Fibroblast of lung (primary cell): ENCODE measurements at places on chromosomes 12 and 14. TPM values are rescaled to one million over a fixed set of nuclear protein-coding genes. Genes with fewer than 3 reads are reported as not detected.

The IGF1 gene
- total RNA-seq, result 0.83 and 1.3 TPM in 2 replicates

The ACAD10 gene
- 16.2 and 19.8 TPM in 2 replicates for total RNA-seq

The TAS2R9 gene
- 0.17 TPM in 1 of 2 replicates, not detected in the other for total RNA-seq

The CEBPE gene
- total RNA-seq, result not detected in 2 replicates

The LTB4R2 gene
- 1.3 and 1.8 TPM in 2 replicates for total RNA-seq

The GALNT8 gene
- under 0.01 TPM in 2 replicates for total RNA-seq

The PLCZ1 gene
- not detected in 2 replicates for total RNA-seq

The DIO2 gene
- total RNA-seq, result 0.77 and 3.3 TPM in 2 replicates

The PKP2 gene
- under 0.01 TPM in 2 replicates for total RNA-seq

The TAS2R14 gene
- 2.1 and 2.6 TPM in 2 replicates for total RNA-seq

The NTN4 gene
- 8.2 and 28.6 TPM in 2 replicates for total RNA-seq

The NYNRIN gene
- total RNA-seq, result 8.2 and 16.2 TPM in 2 replicates

The FRMD6 gene
- 157 and 200 TPM in 2 replicates for total RNA-seq

The FSCB gene
- not detected in 2 replicates for total RNA-seq

The DNAI7 gene
- 0.17 and 0.26 TPM in 2 replicates for total RNA-seq

The ISM2 gene
- not detected in 2 replicates for total RNA-seq

The SLC17A8 gene
- total RNA-seq, result not detected in 2 replicates

The TAS2R13 gene
- 1.0 and 1.7 TPM in 2 replicates for total RNA-seq
